ENCODE measurements at places on chromosomes 2 and 18. TPM values are rescaled to one million over a fixed set of nuclear protein-coding genes. Genes with fewer than 3 reads are reported as not detected.

DNA sequence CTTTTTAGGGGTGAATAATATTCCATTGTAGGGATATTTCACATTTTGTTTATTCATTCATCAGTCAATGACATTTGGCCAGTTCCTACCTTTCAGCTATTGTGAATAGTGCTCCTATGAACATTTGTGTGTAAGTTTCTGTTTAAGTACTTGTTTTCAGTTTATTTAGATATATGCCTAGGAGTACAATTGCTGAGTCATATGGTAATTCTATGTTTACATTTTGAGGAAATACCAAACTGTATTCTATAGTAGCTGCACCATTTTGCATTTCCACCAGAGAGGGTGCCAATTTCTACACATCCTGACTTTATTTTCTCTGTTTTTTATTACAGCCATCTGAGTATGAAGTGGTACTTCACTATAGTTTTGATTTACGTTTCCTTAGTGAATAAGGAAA, 54.4 kb upstream of the ZNF236 start:
- DNase-seq, result no peak

Gene TXNDC2
- total RNA-seq, result 0.49 TPM

Gene RPL31
- total RNA-seq, result 1,122 TPM

GRCh38 chr2:47664817-47665216, 118.1 kb upstream of the MSH6 start:
- DNase-seq, result no peak

GRCh38 chr2:157898591-157898996, 22.5 kb upstream of the ACVR1 start:
- DNase-seq, result no peak
